CD4-positive, alpha-beta T cell (primary cell): ENCODE measurements at places on chromosomes 3 and 15.

DNA sequence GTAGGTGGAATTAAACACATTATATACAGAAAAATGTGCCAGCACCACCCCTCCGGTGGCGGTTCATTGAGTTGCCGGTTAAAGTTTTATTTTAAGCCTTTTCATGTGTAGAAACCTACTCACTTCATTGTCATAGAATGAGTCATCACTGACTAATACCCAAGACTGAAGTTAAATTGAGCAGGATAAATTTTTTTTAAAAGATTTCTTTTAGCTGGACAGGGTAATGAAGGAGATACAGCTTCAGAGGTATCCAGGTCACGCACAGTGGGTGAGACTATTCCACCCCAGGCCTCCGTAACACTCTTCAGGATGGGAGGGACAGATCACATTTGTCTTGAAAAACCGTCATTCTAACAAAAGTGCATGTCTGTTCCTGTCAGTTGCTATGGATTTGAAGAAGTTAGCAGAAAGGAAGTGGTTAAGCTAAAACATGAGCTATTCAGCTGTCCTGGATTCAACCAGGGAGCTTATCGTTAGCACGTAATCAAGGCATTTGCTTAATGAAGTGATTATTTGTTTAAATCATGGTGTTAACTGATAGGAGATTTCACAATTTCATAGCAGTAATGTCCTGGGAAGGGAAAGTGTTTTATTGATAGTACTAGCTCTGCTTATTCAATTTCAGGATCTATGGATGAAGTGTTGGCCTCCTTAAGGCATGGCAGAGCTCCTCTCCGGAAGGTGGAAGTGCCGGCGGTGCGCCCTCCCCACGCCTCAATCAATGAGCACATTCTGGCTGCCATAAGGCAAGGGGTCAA is 23.4 kb downstream of the WHAMM start:
- DNase-seq, result no peak

- no peak for DNase-seq
These were observed 38.0 kb downstream of the SRPRB start for GRCh38 chr3:133843634-133844033.

- no peak for DNase-seq
These were observed 53.1 kb upstream of the GK5 start for GRCh38 chr3:142278451-142278850.

DNA sequence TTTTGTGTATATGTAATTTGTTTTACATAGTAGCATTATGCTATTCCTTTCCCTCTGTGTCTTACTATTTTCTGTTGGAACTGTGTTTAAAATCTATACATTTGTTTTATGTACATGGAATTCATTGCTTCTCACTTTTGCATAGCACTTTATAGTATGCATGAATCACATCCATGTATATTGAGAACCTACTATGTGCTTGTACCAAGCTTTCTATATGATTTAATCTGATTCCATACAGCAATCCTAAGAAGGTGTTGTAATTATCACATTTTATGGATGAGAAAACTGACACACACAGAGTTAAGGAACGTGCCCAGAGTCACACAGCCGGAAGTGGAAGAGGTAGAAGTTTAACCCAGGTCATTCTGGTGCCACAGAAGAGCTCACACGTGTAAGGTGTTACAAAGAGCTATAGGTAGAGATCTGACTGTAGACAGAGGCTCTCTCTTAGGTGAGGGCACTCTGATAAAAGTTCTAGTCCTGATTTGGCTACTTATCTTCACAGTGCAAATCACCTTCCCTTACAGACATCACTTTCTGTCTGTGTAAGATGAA is 3.5 kb upstream of the SMAD3 start:
- no peak for DNase-seq

DNA sequence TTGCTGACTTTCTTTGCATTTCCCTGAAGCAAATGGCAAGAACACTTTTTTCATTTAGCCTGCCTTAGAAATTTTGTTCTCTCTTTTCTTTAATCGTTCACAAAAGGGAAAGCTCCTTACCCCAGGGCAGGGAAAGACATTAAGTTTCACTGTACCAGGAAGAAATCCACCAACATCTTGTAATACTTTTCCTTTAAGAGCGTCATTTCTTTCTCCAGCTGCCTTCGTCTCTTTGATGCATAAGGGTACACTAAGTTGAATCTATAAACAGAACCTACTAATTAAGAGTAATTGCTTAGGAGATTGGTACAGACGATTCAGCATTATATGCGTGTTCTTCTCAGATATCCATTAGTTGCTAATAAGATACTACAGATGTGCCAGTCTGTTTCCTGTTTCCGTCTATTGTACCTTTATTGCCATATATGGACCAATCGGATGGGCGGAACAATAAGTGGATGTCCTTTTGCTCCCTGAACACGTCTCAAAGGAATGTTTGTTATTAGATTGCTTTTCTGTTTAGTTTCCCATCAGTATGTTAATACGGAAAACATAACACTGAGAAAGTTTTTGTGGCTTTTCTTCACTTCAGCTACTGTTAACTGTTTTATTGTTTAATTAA is 276.7 kb upstream of the RARB start:
- no peak for DNase-seq

- DNase-seq, result no peak
These were observed 26.2 kb downstream of the MAGEF1 start for GRCh38 chr3:184685646-184686045.

GRCh38 chr3:55329849-55330248 is 157.3 kb downstream of the WNT5A start:
- DNase-seq, result no peak

DNA sequence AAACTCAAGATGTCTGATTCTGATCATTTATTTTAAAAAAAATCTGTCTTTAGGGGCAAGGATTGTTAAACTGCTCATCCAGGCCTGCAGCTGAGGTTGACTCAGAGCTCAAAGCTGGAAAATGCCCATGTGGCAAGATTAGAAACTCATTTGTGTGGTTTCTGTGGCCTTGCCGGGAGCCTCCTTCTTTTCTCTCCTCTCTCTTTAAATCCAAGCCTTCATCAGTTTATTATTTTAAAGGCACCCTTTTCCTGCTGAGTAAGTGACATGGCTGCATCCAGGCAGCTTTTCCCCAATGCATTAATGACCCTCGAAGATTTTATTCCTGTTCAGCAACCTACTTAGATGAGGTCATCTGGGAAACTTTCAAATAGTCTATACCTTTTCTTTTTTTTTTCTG is 221.3 kb upstream of the CDIN1 start:
- DNase-seq, result no peak

DNA sequence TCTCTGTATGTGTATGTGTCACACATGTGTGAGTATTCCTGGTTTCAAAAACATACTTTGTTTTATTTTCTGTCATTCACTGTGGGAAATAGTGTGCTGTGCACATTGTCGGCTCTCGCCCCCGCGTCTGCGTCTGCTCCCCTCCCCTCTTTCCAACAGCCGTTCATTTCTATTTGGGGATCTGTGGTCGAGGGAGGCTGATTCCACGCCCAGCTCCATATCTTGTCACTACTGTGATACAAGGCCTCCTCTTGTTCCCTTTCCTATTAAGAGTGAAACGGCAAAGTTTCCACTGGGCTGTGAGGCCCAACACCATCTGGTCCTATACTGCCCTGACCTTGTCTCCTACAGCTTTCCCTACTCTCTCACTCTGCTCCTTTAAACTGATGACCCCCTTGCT is 172.5 kb upstream of the LRIG1 start:
- no peak for DNase-seq

DNA sequence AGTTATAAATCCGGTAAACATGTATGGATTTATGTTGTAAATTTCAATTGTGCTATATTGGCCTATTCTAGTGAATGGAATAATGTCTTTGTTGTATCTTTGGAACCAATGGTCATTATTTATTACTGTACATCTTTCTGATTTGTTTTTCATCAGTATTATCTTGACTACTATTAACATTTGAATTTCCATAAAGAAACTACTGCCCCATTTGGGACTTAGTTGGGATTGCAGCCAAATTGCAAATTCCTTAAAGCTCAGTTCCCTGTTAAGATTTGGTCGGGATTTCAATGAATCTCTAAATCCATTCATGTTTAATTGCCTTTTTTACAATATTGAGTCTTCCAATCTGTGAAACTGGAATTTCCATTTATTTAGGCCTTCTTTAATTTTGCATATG is 822.4 kb upstream of the CADM2 start:
- DNase-seq, result no peak
